ENCODE measurements at places on chromosomes 7 and 10. TPM values are rescaled to one million over a fixed set of nuclear protein-coding genes. Genes with fewer than 3 reads are reported as not detected.

The VWA2 gene
- 2.9 TPM for total RNA-seq

The ELN gene
- total RNA-seq, result 38.3 TPM

The MMD2 gene
- not detected for total RNA-seq

The ASB10 gene
- total RNA-seq, result not detected

The MALRD1 gene
- 2.0 TPM for total RNA-seq

The RBP4 gene
- total RNA-seq, result 36.8 TPM

The ZWINT gene
- 3.9 TPM for total RNA-seq

The C10orf143 gene
- total RNA-seq, result 0.74 TPM

The GHRHR gene
- not detected for total RNA-seq

The RPP38 gene
- 14.2 TPM for total RNA-seq

The AUTS2 gene
- 53.0 TPM for total RNA-seq

The SLC16A9 gene
- 3.7 TPM for total RNA-seq

The PON1 gene
- not detected for total RNA-seq

The PRSS1 gene
- not detected for total RNA-seq

The ELMO1 gene
- 74.4 TPM for total RNA-seq

The MSRB2 gene
- 15.2 TPM for total RNA-seq

The GLUD1 gene
- total RNA-seq, result 133 TPM

The RPS24 gene
- total RNA-seq, result 3,291 TPM

The ACSM6 gene
- total RNA-seq, result not detected

The PIK3CG gene
- 4.4 TPM for total RNA-seq

The HNRNPA2B1 gene
- total RNA-seq, result 222 TPM

The DPP6 gene
- total RNA-seq, result 7.9 TPM

The BAIAP2L1 gene
- total RNA-seq, result 17.2 TPM

The KLF14 gene
- not detected for total RNA-seq

The SPAM1 gene
- not detected for total RNA-seq

The PRSS37 gene
- not detected for total RNA-seq

The PALD1 gene
- total RNA-seq, result 6.9 TPM

The AOC1 gene
- total RNA-seq, result not detected

The ZNF37A gene
- total RNA-seq, result 14.5 TPM

The GSDME gene
- total RNA-seq, result 11.0 TPM

The WDFY4 gene
- 6.4 TPM for total RNA-seq

The ST8SIA6 gene
- total RNA-seq, result 1.2 TPM

The MSS51 gene
- total RNA-seq, result 1.5 TPM

The ADAM22 gene
- total RNA-seq, result 6.1 TPM

The MKI67 gene
- total RNA-seq, result 11.5 TPM

The H2AZ2 gene
- total RNA-seq, result 97.5 TPM

The CYP26A1 gene
- total RNA-seq, result not detected

The ZNF33B gene
- total RNA-seq, result 15.5 TPM

The HMX3 gene
- total RNA-seq, result not detected

The CRCP gene
- total RNA-seq, result 56.5 TPM

The TAS2R5 gene
- 6.1 TPM for total RNA-seq

The CUBN gene
- 4.4 TPM for total RNA-seq

The NAT16 gene
- not detected for total RNA-seq

The RTKN2 gene
- 2.5 TPM for total RNA-seq

The LIPN gene
- total RNA-seq, result not detected

The NPFFR1 gene
- total RNA-seq, result not detected
